GDM1 (cell line): ENCODE measurements at places on chromosomes 13 and 19.

GRCh38 chr19:38819231-38819920 is 6.6 kb upstream of the LGALS4 start:
- no peak for DNase-seq

- DNase-seq = no peak
Observed at GRCh38 chr13:73061473-73061872, 2.7 kb downstream of the KLF5 start.

GRCh38 chr13:98026457-98026857 is 73.0 kb downstream of the IPO5 start:
- no peak for DNase-seq

GRCh38 chr13:110642291-110642981 is 27.1 kb downstream of the NAXD start:
- no peak for DNase-seq

- DNase-seq = no peak
Observed at GRCh38 chr13:46577696-46578589, 25.0 kb downstream of the LRCH1 start.

- no peak for DNase-seq
Observed at GRCh38 chr19:41615207-41615606, 11.7 kb downstream of the CEACAM4 start.

DNA sequence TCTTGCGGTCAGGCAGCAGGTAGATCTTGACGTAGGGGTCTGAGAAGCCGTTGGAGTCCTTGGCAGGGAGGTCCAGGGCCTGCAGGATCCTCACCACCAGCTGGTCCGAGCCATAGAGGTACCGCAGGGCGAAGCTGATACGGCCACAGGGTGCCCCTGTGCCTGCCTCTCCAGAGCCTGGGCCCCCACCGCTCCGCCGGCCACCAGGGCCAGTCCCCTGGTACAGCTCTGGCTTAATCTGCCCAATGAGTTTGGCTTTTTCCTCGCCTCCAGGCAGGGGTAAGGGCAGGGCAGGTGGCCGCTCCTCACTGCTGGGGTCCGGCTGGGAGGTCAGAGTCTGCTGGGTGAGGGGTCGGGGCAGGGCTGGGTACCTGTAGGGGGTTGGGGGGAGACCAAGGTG is 9.9 kb downstream of the SYT3 start:
- DNase-seq = no peak

GRCh38 chr13:45269204-45269603 is 68.4 kb upstream of the KCTD4 start:
- no peak for DNase-seq

GRCh38 chr13:60162096-60162495 is 1.6 kb downstream of the DIAPH3 start:
- no peak for DNase-seq

DNA sequence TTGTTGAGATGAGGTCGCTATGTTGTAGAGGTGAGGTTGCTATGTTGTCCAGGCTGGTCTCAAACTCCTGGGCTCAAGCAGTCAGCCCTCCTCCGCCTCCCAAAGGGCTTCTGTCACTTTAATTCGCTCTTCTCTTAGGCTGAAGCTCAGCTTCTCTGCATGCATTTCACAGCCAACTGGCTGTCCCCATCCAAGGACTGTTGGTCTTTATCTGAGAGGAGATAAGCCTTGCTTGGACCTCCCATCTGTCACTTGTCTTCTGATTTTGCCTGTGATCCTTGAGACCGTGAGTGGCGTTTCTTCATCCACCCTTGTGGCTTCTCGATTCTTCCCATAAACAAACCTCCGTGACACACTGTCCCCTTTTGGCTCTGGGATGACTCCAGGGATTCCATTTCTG is 24.4 kb downstream of the CERS1 start:
- no peak for DNase-seq

DNA sequence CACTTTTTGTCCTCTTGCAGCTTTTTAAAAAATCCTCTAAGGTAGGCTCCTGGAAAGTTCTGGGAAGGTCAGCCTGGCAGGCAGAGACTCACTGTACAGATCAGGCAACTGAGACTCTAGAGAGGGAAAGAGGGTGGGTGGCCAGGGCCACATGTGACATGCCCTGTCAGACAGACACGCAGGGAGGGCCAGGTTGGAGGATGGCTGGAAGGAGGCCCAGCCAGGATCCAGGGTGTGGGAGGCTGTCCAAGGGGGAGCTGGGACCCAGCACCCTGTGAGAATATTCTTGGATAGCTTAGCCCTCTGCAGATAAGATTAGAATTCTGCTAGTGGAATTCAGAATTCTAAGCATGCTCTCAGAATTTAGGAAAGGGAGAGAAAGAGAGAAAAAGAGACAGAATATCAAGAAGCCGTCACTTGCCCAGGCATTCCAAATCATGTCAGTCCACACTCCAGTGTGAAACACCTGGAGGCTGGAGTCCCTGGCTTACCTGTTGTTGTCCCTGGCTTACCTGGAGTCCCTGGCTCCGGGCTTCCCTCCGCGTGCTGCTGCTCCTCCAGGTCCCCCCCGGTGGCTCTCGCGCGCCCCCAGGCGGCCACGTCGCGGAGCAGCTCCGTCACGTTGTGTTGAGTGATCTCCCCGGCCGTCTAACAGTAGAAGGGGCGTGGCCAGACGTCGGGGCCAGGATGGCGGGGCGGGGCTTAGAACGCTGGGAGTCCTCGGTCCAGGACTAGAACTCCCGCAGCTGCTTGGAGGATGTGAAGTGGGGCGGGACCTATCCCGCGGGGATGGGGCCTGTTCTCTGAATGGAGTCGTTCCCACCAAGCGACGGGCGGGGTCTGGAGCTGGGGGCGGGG is 2.8 kb upstream of the TNNI3 start:
- peak; percentile 88 for DNase-seq

DNA sequence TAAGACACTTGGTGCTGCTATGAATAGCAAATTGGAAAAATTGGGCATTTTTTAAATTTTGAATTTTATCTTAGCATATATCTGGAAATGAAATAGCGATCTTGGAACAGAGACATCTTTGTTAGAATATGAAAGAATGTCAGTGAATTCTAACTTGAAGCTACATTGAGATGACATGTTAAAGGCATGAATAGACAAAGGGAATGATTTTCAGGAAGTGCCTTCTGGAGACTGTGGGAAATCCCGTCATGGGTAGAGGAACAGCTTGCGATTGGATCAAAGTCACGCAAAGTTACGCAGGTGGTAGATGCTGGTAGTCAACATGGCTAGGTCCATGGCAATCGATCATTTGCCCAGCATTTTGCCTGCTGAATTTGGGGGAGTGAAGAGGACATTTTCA is 43.5 kb downstream of the LRCH1 start:
- no peak for DNase-seq

- no peak for DNase-seq
Observed at GRCh38 chr13:20702915-20703779, at the start of gene IL17D. Gene IL17D, plus strand, starts transcription at chr13:20703699. Its CDS starts 303 bp downstream, at chr13:20704002.

DNA sequence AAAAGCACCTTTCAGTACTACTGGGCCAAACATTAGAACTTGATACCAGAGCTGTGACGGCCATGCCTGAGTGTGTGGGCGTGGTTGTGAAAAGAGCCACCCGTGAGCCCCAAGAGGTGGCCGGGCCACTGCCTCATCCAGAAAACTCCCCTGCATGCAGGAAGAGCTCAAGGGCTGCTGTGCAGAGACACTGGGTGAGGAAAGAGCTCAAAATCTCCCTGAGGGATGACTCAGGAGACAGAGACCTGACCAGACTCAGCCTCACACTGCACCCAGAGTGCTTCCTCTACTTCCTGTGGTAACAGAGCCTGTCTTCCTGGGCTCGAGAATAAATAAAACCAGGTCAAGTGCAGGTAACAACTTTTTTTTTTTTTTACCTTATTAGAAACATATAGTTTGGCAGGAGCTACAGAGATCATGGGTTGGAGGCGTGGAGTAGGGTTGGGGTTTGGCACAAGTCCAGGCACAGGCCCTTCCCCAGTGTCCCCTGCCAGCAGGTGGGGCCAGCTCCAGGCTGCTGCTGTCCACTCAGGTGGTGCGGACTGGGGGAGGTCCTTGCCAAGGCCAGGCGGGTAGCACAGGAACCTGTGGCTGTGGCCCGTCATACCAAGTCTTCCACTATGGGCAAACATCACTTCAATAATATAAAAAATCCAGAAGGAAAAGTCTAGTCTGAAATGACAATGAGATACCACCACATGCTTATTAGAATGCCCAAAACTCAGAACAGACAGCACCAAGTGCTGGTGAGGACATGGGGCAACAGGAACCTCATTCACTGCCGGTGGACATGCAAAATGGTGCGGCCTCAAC is 25.5 kb downstream of the ELL start:
- DNase-seq = peak; percentile 21

GRCh38 chr19:55624109-55625003 is at the start of gene ZNF784:
Gene ZNF784, minus strand, starts transcription at chr19:55624566. Its CDS starts 5 bp downstream, at chr19:55624561.
- DNase-seq = peak; percentile 90

DNA sequence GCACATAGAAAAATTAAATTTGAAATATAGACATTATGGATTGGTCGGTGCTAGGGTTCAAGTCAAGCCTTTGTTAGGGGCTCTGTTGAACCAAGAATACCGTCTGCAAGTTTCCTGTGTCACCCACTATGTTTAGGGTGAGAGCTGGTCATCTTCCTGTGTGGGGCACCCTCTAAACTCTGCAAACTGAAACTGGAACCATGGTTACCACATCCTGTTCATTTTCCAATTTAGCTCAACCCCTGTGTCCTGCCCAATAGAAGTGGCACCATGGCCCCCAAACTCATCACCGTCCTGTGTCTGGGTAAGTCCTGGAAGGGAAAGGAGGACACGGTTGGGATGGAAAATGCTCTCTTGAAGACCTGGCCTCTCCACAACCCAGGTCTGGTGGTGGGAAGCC is 29.9 kb downstream of the LAIR2 start:
- no peak for DNase-seq

- no peak for DNase-seq
Observed at GRCh38 chr19:53333066-53333462, 485 bp upstream of the ZNF845 start.

- no peak for DNase-seq
Observed at GRCh38 chr19:8456064-8456463, 11.3 kb downstream of the HNRNPM start.

- DNase-seq = no peak
Observed at GRCh38 chr13:82976499-82976898, 905.8 kb downstream of the SLITRK1 start.

GRCh38 chr13:78100486-78100885 is 181.9 kb upstream of the EDNRB start:
- DNase-seq = no peak

GRCh38 chr19:48121909-48122371 is 11.3 kb upstream of the PLA2G4C start:
- peak; percentile 19 for DNase-seq

DNA sequence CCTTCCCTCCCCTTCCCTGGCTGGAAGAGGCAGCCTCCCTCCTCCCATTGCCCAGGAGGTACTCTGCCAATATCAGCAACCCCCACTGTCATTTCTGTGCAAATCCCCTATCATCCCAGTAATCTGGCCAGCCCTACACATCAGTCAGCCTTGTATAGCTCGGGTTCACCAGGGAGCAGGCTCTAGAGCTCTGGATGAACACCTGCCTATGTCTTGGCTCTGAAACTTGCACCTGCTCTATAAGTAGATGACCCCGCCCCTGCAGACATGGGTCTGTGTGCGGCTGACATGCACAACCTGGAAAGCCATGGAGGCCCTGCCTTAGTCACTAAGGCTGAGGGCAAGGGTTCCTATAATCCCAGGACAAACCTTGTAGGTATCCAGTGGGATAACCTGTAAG is 1042.9 kb downstream of the UQCRFS1 start:
- no peak for DNase-seq

DNA sequence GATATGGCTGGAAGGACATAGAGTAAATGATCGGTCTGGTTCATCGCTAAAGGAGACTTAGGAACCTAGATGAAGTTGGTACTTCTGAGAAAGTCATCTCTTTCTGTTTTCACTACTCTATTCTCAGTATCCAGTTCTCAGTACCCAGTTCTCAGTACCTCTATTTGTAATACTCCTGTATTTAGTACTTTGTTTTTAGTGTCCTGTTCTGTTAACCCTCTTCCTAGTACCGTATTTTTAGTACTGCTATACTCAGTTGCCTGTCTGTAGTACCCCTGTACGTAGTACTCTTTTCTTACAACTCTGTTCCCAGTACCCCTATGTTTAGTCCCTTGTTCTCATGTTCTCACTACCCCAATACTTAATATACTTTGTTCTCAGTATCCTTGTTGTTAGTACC is 1.2 kb downstream of the RFXAP start:
- DNase-seq = no peak

DNA sequence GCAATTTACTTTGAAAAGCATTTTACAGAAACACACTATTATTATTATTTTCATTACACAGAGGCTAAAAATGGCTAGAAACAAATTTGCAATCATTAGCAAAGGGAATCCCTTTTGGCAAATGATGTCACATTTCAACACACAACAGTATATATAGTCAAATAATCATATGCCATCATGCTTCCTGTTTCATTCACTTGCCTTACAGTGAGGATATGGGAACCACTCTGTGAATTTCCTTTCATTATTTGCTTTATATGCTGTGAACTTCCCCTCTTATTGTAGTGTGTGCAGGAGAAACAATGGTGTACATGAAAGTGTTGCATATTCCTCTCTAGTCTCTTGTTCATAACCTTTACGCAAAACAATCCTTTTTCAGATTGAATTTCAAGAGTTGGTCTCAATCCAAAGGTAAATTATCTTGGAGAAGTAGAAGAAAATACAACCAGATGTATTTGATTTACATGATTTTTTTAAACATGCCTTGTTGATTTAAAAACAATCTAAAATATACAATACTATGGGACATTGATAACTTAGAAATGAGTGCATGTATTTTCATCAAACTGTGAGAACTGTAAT is 657.3 kb downstream of the EFNB2 start:
- DNase-seq = no peak

DNA sequence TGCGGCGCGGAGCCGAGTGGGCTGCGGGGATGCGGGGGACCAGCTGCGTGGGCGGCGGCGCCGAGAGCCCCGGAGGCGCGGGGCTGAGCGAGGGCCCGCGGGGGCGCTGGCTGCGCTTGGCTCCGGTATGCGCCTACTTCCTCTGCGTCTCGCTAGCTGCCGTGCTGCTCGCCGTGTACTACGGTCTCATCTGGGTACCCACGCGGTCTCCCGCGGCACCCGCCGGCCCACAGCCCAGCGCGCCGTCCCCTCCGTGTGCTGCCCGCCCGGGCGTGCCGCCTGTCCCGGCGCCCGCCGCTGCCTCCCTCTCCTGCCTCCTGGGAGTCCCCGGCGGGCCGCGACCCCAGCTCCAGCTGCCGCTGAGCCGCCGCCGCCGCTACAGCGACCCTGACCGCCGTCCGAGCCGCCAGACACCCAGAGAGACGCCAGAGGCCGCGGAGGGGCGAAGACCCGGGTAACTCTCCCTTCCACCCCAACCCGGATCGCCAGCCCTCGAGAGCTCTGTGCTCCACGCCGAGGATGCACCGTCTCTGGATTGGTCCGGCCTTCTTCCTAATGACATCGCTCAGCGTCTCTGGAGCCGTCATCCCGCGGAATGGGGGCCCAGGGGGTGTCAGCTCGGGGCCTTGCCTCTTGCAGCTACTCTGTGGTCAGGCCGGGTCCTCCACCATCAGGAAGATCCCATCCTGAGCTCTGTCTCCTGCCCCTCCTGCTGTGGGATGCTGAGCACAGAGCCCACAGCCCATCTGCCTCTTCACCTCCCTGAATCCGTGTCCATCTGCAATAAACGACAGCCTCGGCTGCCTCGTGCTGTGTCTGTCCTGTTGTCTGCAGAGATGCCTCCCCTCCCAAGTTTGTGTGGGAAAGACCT is 441 bp downstream of the INAFM1 start:
- no peak for DNase-seq
